ENCODE measurements at places on chromosomes 3 and 15. TPM values are rescaled to one million over a fixed set of nuclear protein-coding genes. Genes with fewer than 3 reads are reported as not detected.

DNA sequence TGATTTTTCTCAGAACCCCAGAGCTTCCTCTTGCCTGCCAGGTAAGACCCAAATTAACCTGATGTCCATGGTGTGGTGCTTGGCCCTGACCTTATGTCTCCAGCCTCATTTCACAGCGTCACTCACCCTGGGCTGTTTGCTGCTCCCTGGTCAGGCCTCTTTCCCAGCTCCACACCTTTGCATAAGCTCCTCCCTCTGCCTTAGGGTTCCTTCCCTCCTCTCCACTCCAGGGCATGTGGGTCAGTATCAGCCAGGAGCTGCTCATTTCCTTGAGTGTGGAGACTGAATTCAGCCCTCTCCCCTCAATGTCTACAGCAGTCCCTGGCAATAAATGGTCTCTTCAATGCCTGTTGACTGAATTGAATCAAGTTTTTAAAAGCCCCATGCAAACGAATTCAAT lies 75.6 kb upstream of the ANKRD34C start:
- DNase-seq, result no peak

DNA sequence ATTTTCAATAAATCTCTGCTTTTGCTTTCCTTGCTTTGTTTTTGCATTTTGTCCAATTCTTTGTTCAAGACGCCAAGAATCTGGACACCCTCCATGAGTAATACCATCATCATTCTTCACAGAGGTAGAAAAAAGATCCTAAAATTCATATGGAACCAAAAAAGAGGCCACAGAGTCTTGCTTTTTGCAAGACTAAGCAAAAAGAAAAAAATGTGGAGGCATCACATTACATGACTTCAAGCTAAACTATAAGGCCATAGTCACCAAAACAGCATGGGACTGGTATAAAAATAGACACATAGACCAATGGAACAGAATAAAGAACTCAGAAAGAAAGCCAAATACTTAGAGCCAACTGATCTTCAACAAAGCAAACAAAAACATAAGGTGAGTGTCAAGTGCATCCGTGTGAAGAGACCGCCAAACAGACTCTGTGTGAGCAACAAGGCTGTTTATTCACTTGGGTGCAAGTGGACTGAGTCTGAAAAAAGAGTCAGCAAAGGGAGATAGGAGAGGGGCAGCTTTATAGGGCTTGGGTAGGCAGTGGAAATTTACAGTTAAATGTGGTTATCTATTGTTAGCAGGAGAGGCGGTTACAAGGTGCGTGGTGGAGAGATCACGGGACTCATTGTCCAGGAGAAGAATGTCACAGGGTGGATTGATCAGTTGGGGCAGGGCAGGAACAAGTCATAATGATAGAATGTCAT lies 10.9 kb downstream of the STRIT1 start:
- DNase-seq, result no peak

GRCh38 chr3:42745776-42746454 lies 27.1 kb downstream of the CCDC13 start:
- no peak for DNase-seq

GRCh38 chr3:150653110-150653561 lies 50.0 kb downstream of the SELENOT start:
- no peak for DNase-seq

- no peak for DNase-seq
Observed at GRCh38 chr3:29384640-29385039, 103.8 kb downstream of the RBMS3 start.

The NOX5 gene
- total RNA-seq, result 0.23 TPM
